ENCODE measurements at places on chromosomes 6 and 20. TPM values are rescaled to one million over a fixed set of nuclear protein-coding genes. Genes with fewer than 3 reads are reported as not detected.

The IMPG1 gene
- not detected for total RNA-seq

The CYP39A1 gene
- 4.3 TPM for total RNA-seq

The SLPI gene
- total RNA-seq: 2.1 TPM

The NRSN1 gene
- not detected for total RNA-seq

The MYCT1 gene
- 0.29 TPM for total RNA-seq

The WFDC2 gene
- total RNA-seq: not detected

The MAFB gene
- 12.7 TPM for total RNA-seq

DNA sequence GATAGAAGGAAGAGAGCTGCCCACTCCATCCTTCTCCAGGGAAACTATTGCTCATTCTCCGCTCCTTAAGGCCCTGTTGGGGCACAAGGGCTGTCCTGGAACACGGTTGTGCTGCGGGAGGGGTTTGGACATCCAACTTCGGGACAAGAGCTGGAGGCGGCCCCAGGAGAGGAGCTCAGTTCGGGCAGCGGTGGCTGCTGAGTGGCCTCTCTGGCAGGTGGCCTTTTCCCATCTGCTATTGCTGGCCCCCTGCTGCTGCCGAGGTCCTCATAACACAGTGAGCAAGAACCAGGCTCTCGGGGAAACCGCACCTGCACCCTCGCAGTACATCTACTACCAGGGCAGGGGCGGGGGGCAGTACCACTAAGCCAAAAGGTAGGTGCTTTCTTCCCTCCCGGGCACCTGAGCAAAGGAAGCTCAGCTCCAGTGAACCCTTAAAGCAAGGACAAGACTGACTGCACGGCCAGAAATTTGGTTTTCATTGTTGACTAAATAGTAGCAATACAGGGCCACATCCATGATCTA, 63.7 kb downstream of the PSMG4 start:
- DNase-seq: no peak

- peak; percentile 88 for DNase-seq
Observed at GRCh38 chr6:168103050-168103830, 24.2 kb upstream of the FRMD1 start.

DNA sequence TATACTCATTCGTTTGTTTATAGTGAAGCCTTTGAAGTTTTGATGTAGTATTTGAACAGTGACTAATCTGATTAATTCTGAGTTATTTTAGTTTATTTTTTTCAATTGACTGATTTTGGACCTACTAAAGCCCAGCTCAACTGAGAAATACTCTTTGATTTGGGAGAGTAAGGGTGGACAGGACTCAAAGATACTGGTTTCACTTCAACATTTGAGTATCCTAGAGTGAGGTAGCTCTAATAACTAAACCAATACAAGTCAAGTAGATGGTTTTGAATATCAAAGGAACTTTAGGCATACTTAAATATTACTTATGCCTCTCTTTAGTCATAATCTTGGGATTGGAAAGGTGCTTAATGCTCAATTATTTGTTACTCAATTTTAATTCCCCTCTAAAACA, 65.6 kb downstream of the ZNF292 start:
- DNase-seq: no peak

- no peak for DNase-seq
Observed at GRCh38 chr6:75581231-75581630, 20.4 kb upstream of the SENP6 start.

GRCh38 chr6:47440719-47441118, 36.9 kb upstream of the CD2AP start:
- DNase-seq: no peak

- no peak for DNase-seq
Observed at GRCh38 chr6:23330632-23331031, 761.3 kb downstream of the HDGFL1 start.

GRCh38 chr20:9392892-9393857, 121.2 kb upstream of the LAMP5 start:
- DNase-seq: peak; percentile 93

- peak; percentile 92 for DNase-seq
Observed at GRCh38 chr6:170434117-170434820, 118.8 kb downstream of the PSMB1 start.

- DNase-seq: no peak
Observed at GRCh38 chr6:85344996-85345395, 104.9 kb upstream of the NT5E start.

DNA sequence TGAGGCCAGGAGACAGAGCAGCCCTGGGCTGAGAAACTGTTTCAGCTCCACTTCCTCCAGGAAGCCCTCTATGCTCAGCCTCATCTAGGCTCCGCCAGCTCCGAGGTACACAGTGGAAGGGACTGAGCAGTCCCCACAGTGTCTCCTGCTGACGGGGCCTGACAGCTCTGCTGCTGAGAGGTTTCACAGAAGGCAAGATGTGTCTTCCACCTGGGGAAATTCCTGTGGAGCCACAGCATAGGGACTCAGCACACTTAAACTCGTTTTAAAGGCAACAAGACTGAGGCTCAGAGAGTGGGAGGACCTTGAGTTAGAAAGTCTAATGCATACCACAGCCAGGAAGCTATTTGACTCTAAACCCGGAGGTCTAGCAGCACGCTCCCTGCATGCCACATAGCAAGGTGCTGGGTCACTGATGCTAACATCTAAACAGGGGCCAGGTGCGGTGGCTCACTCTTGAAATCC, 6.8 kb downstream of the ADA start:
- DNase-seq: no peak

DNA sequence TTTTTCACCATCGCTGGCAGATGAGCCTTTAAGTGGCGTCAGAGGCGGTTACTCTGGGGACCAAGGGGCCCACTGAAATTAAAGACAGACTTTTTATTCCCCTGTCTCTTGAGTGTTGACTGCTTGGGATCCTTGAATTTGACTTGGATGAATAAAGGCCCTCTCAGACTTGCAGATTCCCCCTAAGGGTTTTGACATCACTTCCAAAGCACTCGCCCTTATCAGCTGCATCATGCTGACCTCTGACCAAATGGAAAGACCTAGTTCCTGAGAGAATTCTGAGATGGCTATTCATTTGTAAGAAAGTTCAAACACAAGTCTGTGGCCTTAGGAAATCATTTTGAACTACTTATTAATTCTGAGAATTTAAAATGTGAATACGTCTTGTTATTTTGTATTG, 13.5 kb upstream of the MOXD1 start:
- DNase-seq: peak; percentile 63

DNA sequence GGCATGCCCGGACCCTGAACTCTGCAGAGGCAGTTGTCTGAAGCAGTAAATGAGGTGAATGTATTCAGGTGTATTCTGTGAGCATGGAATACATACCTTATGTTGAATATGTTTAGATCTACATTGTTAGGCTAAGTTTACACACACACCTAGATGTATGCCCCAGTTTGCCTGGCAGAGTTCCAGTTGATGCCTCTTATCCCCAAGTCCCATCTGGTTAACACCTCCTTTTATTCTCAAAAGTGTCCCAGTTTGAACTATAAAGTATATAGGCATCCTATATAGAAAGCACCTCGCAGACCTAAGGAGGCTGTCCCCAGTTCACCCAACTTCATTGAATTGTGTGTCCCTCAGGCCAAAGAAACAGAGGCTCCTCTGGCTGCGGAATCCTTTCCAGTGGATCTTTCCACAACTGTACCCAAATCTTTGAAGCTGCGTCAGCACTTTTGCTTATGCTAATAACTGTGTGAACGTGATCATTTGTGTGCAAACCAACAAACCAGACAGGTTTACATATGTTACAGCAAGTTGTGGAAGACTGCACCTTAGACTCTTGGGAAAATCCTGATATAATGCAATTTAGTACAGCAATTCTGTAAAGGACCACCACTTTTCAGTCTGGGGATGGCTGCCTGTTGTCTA, 4.8 kb upstream of the DHX35 start:
- DNase-seq: no peak

DNA sequence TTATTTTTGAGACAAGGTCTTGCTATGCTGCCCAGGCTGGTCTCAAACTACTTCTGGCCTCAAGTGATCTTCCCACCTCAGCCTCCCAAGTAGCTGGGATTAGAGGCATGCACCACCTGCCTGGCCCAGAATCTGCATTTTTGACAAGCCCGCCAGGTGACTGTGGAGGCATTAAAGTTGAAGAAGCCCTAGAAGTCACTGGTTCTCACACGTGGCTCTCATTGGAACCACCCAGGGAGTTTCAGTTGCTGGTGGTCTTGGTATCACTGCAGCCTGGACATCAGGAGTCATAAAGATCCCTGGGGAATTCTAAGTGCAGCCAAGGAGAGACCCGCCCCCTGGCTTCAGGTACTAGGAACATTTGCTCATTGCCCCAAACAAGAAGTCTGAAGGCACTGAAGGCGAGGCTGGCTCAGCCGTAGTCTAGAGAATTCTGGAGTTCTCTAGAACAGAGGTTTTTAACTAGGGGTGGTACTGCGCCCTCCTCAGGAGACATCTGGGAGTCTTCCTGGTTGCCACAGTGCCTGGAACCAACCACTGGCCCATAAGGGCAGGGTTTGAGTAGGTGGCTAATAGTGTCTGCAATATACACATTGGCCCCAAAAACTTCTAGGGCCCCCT, 182.8 kb downstream of the ZMYND8 start:
- no peak for DNase-seq

DNA sequence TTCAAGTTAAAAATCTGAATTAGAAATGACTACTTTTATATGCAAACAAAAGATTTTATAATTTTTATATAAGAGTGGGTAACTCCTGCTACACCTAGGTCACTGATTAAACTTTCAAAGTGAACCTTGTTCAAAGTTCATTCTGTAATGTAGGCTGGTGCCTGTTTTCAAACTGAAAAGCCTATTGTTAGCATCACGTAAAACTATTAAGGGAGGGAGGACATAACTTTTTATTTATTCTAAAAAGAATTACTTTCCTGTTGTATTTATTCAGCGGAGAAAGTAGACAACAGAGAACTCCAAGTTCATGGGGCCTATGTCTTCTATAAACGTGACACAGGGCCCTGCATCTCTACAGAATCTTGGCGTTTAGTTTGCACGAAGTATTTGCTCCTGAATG, 27.4 kb downstream of the FERMT1 start:
- no peak for DNase-seq

GRCh38 chr6:411402-412145, 20.0 kb downstream of the IRF4 start:
- DNase-seq: no peak

DNA sequence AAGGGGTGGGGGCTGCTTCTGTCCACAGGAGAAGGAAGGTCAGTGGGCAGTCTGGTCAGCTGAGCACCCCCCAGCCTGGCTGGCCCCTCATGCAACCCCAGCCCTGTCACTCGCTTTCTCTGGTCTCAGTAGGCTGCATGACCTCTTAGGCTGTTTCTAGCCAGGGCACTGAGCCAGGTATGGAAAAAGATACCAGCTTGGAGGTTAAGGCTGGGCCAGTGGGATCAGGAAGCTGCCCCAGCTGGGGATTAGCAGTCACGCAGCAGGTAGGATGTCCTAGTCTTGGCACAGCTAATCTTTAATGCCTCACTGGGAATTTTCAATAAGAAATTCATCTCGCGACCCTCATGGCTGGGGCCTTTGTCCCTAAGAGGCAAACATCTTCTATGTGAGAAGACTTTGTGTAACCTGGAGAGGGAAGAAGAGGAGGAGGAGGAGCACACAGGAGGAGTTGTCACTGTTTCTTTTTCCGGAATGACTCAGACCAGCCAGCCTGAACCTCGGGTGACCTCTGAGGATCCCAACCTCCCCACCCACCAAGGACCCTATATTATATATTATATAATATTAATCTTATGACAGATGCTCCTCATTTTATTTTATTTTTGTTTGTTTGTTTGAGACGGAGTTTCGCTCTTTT, 2.4 kb upstream of the BPIFA2 start:
- no peak for DNase-seq

DNA sequence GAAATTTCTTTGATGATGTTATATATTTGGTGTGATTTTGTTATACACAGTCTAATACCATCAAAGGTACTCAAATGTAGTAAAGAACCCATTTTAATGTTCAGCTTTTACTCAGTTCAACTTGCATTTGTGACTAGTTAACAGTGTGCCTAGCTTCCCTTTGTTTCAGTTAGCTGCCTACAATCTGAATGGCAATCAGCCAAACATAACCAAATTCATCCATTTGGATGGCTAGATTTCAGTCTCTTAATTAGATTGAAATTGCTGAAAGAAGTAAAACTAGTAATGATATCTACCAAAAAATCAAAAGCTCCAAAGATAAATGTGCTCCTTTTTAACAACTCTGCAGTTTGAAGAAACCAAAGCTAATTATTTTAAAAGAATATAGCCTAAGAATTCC, 6.9 kb downstream of the EPHA7 start:
- DNase-seq: no peak

GRCh38 chr6:104484191-104484590, 375.5 kb downstream of the HACE1 start:
- no peak for DNase-seq

- no peak for DNase-seq
Observed at GRCh38 chr6:167996424-167997199, 859 bp upstream of the KIF25 start.

DNA sequence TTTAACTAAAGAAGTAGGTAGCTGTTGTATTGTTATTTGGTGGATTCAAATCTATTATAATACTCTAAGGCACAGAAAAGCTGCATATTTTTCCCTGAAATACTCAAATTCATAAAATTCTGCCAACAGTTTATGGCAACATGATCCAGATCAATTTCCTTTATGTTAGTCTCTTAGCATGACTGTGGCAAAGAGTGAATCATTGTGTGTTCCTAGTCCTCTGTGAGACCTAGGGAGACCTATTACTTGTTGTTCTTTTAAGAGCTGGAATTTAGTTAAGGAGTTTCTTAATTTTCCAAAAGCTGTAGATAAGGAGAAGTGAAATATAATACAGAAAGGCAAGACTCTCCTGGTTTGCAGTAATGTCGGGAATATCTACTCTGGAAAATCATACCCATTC, 149.6 kb downstream of the RIMS1 start:
- DNase-seq: no peak

GRCh38 chr20:60362531-60362930, 404.3 kb downstream of the CDH26 start:
- no peak for DNase-seq

GRCh38 chr20:63232235-63233060, 3.3 kb upstream of the BIRC7 start:
- DNase-seq: peak; percentile 99

DNA sequence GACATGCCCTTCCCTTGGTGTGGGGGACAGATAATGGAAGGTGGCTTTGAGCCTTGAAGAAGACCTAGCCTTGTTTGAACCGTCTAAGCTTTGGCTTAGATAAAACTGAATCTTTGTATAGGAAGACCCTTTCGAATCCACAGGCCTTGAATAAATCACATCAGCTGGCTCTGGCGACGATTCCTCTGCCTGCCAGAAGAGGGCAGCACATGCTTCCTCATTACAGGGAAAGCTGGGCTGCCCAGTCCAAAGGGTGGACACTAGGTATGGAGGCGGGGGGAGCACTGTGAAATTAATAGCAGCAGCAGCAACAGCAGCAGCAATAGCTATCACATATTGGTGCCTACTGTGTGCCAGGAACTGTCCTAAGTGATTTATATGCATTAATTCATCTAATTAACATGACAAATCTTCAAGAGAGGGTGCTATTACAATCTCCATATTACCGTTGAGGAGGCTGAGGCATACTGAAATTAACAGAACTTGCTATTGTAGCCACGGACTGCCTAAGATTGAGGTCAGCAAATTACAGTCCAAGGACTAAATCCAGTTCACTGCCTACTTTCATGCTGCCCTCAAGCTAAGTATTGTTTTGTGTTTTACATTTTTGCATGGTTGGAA, 85.1 kb downstream of the CLIC5 start:
- DNase-seq: peak; percentile 84

GRCh38 chr6:75109022-75109421, 96.8 kb downstream of the COL12A1 start:
- DNase-seq: no peak
